ENCODE measurements at places on chromosomes 1 and 21.

- no peak for DNase-seq
Measured at GRCh38 chr1:154860156-154860870, 9.8 kb downstream of the KCNN3 start.

DNA sequence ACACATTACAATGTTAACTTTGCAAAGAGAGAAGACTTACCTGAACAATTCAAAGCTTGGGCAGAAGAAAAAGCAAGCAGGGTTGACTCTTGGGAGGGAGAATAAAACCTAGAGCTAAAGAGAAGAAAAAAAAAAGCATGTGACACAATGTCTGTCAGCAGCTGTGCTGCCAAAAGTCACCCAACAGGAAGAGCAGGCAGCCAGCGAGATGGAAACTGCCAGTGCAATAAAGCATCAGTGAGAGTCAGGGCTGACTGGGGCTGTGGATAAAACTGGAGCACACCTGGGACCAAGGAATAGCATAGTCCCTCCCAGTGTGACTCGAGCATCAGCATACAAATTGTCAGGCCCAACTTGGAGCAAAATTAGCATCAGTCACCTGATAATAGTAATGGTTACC is 65.0 kb upstream of the SLC22A15 start:
- DNase-seq = no peak

GRCh38 chr1:53462769-53463501 is 3.7 kb downstream of the DMRTB1 start:
- DNase-seq = no peak

DNA sequence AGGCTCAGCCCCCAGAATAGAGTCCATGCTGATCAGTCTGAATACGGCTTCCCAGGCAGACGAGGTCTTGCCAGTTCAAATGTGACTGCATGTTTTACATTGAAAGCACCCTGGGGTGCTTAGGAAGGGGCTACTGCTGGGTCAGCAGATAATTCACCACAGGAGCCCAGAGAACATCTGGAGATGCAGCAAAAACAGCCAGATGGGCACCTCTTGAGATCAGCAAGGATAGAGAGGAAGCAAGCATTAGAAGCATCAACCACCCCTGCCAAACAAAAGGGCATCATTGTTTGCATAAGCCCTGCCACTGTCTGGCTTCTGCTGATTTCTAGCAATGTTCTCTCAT is 403.1 kb downstream of the RRAGC start:
- DNase-seq = no peak

- no peak for DNase-seq
Measured at GRCh38 chr1:235697508-235697907, 47.9 kb upstream of the GNG4 start.

Data from stimulated activated CD8-positive, alpha-beta memory T cell treated with anti-CD3 and anti-CD28 coated beads, Interleukin-15, amount 100 ng/mL, for 48 hours (primary cell).